Pons (tissue), 1 donor: ENCODE measurements at places on chromosomes 2 and 18.

DNA sequence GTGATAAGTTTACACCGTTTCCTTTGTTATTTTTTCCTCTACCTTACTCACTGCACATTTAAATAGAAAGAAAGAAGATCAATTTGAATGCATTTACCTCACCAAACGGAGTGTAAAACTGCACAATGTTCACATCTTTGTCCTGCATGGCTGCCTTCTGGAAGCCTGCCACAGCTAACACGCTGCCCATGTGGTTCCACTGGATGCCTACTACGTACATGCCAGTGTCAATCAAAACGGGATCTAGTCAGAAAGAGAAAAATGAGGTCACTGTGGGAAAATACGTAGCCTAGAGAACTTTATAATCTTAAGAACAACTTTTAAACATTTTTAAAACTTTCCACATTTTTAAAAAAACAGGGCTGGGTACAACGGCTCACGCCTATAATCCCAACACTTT lies 16.4 kb downstream of the WDR35 start:
- no peak for DNase-seq

GRCh38 chr2:179561702-179562101 lies 297.1 kb upstream of the SESTD1 start:
- no peak for DNase-seq

DNA sequence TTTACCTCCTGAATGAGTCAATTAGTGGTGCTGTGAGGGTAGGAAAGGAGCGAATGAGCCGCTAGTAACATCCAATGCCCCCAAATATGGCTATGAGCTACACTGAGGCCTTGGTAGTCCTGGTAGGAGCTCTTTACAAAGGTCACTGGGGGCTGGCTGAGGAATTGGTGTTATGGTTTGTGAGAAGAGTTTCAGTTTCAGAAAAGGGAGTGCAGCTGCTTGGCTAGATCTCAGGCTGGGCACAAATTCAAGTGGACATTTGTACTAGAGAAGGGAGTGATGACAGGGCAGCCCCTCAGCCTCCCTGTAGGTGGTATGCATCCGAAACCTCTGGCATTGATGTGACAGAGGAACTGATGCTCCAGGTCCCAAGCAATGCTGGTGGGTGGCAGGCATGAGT lies 13.9 kb upstream of the PAIP2B start:
- peak; percentile 32 for DNase-seq

GRCh38 chr2:182890305-182890704 lies 23.9 kb upstream of the FRZB start:
- no peak for DNase-seq

DNA sequence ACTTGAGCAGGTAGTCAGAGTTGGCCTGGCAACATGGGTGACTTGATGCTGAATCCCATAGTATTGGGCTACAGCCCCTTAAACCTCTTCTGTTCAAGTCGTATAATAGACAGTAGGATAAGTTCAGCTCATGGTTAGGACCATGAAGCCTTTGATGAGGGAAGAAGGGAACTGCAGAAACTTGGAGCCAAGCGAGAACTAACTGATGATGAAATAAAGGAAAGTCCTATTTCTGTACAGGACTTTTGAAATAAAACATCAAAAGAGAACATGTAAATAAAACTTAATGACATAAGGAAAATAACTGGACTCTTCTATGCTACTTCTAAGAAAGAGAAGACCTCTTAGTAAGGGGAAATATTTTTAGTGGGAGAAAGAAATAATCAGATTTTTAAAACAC lies 51.2 kb upstream of the UGP2 start:
- DNase-seq = no peak

DNA sequence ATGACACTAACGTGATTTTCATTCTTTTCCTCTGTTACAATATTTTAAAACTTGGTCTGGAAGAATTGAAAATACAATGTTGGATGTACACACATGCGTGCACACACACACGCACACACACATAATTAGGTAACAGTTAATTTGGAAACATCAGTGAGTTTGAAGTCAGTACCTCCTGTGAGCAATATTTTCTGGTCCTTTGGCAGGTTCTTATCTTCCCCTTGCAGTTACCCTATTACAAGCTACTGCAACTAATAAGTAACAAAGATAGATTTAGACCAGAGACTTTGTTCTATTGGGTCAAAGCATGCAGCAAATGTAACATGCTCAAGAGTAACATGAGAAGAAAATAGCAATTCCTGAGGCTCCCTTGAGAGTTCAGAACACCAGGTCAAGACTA lies 73.3 kb downstream of the ZNF385B start:
- no peak for DNase-seq
